ENCODE measurements at places on chromosomes 6 and 20.

- DNase-seq, result no peak
Measured at GRCh38 chr20:2902818-2903217, 29.5 kb downstream of the PTPRA start.

- DNase-seq, result peak; percentile 67
Measured at GRCh38 chr6:4775494-4776130, 592 bp upstream of the CDYL start.

DNA sequence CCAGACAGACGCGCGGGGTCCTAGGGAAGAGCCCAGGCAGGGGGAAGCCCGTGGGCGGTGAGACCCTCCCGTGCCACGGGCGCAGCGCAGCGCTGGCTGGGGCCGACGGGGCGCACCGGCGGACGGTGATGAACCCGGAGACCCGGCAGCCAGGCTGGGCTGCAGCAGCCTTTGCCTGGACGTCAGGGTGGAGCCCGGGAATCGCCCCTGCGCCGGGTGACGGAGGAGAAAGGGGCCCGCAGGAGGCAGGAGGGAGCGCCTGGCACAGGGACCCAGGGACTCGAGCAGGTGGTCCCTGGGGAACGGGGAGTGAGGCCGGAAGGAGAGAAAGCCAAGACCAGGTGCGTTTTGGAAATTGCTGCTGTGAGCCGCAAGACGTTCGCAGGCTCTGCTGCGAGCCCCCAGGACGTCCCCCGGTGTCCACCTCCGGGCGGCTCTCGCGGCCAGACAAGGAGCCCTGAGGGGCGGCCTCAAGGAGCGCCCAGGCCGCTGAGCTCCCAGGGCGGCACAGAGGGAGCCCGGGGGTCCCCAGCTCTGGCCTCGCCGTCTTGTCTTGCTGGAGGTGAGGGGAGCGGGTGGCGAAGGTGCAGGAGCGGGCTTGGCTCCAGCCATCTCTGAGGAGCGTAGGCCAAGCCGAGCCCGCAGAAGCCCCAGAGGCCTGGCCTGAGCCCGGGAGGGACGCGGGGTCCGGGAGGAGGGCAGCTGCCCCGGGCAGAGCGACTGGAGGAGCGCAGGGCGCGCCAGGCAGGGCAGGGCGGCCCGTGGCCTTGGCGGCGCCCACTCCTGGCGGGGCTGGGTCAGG lies 191.2 kb upstream of the PDE10A start:
- DNase-seq, result peak; percentile 42

GRCh38 chr20:57448764-57449354 lies 57.7 kb downstream of the RBM38 start:
- no peak for DNase-seq

DNA sequence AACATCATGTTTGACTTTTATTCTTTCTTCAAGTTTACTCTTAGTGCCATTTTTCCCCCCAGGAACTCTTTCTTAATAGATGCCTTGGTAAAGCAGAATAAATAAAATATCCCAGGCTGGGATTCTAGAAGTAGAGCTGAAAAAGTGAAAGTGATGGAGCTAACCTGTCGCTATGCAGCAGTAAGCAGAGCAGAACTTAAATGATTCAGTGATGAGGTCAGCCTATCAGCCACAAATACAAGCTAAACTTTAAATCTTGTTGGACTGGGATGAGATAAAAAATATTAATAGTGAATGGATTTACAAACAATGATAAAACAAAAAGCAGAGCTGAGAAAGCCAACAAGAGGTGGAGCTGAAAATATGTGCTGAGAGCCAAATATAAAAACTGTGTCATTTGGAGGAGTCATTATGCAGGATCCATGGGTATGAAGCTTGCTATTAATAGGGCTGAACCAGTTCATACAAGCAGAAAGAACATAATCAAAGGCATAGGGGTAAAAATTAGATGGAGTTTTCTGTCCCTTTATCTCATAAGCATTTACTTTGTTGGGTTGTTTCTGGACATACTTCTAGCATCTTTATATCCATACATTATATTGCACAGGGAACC lies 877.8 kb downstream of the EPHA7 start:
- DNase-seq, result no peak

GRCh38 chr20:57210054-57210910 lies 56.2 kb downstream of the BMP7 start:
- no peak for DNase-seq

- DNase-seq, result peak; percentile 92
Measured at GRCh38 chr6:13574149-13574570, 241 bp upstream of the SIRT5 start.

DNA sequence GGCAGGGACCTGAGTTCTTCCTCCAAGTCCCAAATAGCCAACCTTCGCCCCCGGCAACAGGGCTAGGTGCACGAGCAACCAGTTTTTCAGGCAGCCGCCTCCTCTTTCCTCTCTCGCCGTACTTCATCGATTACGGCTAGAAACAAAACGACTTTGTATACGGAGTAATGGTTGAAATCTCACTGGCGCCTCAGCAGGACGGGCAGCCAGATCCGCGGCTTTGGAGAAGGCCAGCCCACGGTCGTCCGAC lies 333 bp upstream of the SMIM13 start:
- no peak for DNase-seq

- DNase-seq, result no peak
Measured at GRCh38 chr6:47357827-47358226, 48.1 kb upstream of the TNFRSF21 start.

GRCh38 chr6:100271625-100272024 lies 193.1 kb downstream of the SIM1 start:
- no peak for DNase-seq

GRCh38 chr6:128731249-128732165 lies 151.4 kb upstream of the LAMA2 start:
- DNase-seq, result peak; percentile 8

- DNase-seq, result no peak
Measured at GRCh38 chr6:92174398-92175073, 1244.8 kb downstream of the EPHA7 start.

GRCh38 chr6:11260249-11261038 lies 28.0 kb upstream of the NEDD9 start:
- DNase-seq, result no peak

DNA sequence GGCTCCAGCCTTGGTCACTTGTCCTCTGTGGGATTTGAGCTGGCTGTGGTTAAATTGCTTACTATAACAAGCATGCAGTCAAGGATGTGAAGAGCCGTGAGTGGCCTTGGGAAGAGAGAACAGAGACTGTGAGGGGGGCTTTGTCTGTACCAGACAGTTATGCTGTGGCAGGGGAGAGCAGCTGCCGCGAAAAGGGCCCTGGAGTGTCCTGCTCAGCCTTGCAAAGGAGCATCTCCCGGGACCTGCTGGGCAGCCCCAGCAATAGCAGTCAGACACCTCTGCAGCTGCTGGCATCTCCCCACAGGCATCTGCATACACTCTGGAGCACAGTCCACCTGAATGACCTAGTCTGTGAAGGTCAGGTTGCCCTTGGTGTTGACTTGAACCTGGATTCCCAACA lies 6.3 kb downstream of the EBF4 start:
- no peak for DNase-seq

DNA sequence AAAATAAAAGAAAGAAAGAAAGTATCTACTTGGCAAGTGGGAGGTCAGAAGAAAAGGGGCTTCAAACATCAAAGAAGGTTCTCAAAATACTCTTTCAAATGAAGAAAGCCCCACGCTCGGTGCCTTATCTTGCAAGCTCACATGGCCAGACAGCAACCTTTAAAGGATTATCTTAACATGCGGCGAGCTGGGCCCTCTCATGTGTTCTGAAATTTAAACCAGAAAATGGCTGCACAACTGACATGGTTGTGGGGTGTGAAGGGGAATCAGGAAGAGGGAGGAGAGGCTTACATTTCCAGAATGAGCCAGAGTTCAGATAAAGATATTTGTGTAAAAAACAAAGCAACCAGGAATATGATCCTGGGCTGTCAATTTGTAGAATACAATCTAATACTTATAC lies 363.1 kb downstream of the PRKN start:
- DNase-seq, result no peak

GRCh38 chr6:170018936-170019817 lies 267.8 kb downstream of the ERMARD start:
- DNase-seq, result no peak

DNA sequence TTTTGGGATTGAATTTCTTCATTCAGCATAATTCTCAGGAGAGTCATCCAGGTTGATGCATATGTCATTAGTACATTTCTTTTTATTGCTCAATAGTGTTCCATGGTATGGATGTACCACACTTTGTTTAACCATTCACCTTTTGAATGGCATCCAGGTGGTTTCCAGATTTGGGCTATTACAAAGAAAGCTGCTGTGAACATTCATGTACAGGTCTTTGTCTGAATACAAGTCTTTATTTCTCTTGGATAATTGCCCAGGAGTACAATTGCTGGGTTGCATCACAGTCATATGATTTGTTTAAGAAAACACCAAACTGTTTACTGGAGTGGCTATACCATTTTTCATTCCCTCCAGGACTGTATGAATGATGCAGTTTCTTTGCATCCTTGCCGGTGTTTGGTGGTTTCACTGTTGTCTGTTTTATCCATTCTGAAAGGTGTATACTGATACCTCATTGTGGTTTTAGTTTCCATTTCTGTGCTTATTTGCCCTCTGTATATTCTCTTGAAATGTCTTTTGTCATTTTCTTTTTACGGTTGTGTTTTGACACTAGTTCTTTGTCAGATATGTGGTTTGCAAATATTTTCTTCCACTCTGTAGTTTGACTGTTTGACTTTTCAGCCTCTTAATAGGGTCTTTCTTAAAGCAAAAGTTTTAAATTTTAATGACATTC lies 8.8 kb downstream of the CDKAL1 start:
- DNase-seq, result no peak

- DNase-seq, result no peak
Measured at GRCh38 chr6:90621581-90621980, 34.7 kb upstream of the MAP3K7 start.

DNA sequence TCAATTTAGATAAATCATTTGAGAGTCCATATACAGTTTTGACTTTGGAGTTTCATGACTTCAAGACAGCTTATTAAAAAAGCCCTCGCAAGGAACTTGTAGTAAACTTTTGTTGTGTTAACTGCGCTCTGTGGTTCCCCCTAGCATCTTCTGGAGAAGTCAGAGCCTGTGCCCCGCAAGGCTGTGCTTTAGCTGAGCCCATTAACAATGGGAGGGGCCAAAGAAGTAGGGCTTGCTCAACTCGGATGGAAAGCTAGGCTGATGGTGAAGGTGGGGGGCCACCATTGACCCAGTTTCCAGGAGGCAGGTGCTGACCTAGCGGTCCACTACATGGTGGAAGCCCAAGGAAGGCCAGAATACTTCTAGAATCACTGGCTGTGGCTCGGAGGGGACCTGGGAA lies 29.3 kb upstream of the OVOL2 start:
- no peak for DNase-seq

GRCh38 chr6:127216810-127217789 lies 49.6 kb upstream of the RNF146 start:
- no peak for DNase-seq

GRCh38 chr6:163459536-163459935 lies 45.0 kb downstream of the QKI start:
- no peak for DNase-seq

DNA sequence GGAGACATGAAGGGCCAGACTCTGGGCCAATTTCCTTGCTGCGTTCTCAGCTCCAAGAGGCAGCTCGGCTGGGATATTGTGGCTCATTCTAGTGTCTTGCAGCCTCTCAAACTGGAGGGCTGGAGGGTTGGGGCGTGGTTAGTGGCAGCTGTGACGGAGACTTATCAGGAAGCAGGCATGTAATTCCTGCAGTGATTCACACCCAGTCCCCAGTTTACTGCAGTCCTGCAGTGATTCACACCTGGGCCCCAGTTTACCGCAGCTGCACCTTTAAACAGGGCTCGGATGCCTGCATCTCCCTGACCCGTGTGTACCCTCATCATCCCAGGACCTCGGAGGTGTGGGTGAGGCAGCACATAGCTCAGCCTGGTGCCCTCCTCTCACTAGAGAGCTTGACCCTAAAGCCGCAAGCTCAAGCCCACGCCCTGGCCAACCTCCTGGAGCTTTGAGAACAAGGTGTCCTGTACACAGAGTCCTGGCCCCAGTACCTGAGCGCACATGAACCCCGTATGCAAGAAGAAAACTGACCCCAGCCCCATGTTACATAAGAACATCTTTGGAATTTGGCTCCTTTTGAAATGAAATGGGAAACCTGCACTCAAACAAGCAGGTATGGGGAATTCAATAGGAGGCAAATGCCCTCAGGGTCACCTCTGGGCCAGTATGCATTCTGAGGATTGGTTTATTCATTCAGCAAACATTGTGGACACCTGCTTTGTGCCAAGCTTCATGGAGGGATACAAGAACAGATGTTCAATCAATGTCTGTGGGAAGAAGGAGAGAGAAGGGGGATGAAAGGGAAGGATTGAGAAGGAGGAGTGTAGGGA lies 55.3 kb upstream of the FAM83D start:
- DNase-seq, result no peak

DNA sequence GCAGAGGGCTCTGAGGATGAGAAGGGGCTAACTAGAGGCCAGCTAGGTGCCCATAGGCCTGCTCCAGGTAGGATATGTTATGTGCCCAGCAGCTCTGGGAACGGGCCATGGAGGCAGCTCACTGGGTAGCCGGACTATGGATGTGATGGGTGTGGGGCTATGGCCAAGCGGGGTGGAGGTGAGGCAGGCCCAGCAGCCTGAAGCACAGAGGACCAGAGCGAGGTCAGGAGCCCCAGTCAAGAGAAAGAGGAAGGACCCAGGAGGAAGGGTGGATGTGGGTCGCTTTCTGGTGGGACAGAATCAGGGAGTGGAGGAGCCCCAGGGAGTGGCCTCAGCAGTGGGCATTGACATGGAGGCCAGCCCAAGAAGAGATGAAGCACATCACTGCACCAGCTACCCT lies 117.9 kb upstream of the MLN start:
- no peak for DNase-seq

DNA sequence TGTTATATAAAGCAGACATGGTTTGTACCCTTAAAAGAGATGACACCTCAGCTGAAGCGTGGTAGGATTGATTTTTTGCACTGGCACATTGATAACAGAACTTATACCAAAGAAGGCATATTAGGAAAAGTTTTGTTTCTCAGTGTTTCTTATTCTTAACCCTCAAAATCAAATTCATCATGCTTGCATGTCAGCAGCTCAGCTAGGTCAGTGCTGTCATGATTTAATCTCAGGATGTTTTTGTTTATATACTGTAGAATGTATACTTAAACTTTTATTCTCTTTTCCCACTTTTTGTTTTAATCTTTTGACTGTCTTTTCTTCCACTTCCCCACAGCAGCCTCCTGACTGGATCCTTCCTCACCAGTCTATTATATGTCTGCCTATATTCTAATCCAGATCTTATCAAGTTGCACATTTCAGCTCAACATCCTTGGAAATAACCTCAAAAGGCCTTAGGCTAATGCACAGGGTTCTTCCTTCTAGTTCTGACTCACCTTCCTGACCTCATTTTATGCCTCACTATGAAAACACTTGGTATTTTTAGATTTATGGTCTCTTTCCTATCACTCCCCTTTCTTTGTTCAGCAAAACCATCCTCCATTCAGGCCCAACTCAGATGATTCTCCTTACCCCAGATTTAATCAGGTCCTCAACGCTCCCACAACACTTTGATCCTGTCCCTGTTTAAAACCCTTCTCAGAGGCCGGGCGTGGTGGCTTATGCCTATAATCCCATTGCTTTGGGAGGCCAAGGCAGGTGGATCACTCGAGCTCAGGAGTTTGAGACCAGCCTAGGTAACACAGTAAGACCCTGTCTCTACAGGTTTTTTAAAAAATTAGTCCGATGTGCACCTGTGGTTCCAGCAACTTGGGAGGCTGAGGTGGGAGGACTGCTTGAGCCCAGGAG lies 7.2 kb downstream of the HEBP2 start:
- no peak for DNase-seq
